Stimulated activated CD4-positive, alpha-beta T cell treated with anti-CD3 and anti-CD28 coated beads, Interleukin-1b, Interleukin-23, amount 100 ng/mL, for 1 hour (primary cell): ENCODE measurements at places on chromosomes 12 and 14.

DNA sequence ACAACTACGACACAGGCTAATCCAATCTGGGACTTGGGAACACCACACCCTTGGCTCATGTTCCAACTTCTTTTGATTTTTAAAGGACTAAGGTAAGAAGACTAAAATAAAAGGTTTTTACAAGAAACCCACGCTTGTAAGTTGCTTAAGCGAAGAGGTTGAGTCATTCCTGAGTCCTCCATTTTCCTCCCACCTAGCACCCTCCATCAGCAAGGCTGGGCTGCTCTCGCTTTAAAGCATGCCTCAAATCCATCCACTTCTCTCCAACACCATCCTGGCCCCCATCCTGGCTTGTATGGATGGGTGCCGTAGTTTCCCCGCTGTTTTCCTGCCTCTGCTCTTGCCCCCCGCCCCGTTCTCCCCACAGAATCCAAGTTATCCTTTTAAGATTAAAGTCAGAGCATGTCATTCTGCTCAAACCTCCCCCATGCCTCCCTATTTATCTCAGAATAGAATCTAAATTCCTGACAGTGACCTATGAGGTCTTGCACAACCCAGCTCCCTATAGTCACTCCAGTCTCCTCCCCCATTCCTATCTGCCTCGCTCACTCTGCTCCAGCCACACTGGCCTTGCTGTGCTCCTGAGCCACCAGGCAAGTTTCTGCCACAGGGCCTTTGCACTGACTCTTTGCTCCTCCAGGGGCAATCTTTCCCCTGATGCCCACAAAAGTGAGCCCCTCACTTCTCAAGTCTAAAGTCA, 34.5 kb downstream of the SCARB1 start:
- no peak for DNase-seq

- no peak for DNase-seq
Observed at GRCh38 chr14:35341751-35342488, 49.7 kb downstream of the PSMA6 start.

- no peak for DNase-seq
Observed at GRCh38 chr14:86310611-86311010, 780.7 kb downstream of the FLRT2 start.

DNA sequence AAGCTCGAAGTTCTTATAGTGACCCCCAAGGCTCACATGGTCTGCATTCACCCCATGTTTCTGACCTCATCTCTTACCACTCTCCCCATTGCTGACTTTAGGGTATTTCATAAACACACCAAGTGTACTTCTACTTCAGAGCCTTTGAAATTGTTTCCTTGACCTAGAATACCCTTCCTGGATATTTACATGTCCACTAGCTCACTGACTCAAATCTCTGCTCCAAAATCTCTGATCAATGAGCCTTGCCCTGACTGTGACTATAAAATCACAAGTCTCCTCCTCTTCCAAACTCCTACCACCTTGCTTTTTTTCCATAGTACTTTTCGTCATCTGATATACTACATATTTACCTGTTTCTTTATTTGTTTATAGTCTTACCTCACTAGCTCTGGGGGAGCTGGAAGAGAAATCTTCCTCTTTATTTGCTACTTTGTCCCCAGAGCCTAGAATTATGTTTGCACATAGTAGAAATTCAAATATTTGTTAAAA, 105.1 kb downstream of the RMST start:
- DNase-seq, result no peak

GRCh38 chr14:65421201-65421981, 8.9 kb downstream of the FUT8 start:
- no peak for DNase-seq

DNA sequence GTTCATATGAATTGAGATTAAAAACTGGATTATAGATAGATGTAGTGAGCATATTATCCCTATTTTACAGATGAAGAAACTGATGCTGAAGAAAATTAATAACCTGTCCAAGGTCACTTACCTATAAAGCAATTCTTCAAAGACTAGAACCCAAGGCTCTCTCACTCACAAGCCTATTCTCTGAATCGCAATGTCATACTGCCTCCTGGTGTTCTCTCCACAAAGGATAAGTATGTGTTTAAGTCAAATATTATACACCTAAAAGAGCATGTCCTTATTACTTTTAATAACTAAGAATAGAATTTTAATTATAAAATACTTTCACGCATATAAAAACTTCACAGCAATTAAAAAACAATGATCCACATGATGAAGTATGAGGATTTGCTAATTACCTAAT, 721.3 kb upstream of the USP15 start:
- no peak for DNase-seq

- no peak for DNase-seq
Observed at GRCh38 chr12:77766224-77766623, 64.5 kb upstream of the NAV3 start.

DNA sequence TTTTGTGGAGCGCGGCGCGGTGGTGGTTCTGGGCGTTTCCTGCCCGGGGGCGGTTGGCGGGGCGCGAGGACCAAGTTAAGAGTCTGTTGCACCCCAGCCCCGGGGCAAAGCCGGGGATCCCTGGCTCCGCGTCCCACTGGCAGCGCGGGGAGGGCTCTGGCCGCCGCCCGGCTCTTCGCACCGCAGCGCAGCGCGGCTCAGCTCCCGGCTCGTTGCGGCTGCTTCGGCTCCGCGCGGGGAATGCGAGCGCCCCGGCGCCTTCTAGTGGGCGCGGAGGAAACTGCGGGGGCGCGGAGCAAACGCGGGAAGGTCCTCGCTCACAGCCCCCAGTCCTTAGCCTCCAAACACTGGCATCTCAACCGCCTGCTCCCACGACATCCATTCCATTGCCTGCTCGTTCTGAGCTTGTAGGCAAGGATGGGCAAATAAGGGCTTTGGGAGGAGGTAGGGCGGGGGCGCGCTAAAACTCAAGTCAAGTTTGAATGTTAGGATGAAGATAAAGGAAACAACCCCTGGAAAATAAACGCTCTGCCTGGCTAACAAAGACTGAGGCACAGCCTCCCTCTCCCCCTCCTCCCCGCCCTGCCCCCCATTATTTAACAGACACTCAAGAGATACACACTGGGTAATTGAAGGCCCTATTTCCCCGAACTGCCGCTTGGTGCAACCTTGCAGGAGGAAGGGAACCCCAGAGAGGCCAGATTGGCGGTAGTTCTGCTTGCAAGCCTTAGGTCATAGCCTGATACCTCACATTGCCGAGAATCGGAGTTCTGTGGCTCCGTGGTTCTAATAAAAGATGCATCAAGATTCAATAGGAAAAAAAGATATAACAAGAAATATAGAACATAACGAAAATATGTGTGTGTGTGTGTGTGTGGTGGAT, at the start of gene B4GALNT1:
Gene B4GALNT1 (minus strand): TSS at position 244 of the 883 bp plus-strand sequence. CDS start 1,069 bp downstream, outside the sequence.
- DNase-seq, result peak; percentile 45
